ENCODE measurements at places on chromosomes 2 and 18.

DNA sequence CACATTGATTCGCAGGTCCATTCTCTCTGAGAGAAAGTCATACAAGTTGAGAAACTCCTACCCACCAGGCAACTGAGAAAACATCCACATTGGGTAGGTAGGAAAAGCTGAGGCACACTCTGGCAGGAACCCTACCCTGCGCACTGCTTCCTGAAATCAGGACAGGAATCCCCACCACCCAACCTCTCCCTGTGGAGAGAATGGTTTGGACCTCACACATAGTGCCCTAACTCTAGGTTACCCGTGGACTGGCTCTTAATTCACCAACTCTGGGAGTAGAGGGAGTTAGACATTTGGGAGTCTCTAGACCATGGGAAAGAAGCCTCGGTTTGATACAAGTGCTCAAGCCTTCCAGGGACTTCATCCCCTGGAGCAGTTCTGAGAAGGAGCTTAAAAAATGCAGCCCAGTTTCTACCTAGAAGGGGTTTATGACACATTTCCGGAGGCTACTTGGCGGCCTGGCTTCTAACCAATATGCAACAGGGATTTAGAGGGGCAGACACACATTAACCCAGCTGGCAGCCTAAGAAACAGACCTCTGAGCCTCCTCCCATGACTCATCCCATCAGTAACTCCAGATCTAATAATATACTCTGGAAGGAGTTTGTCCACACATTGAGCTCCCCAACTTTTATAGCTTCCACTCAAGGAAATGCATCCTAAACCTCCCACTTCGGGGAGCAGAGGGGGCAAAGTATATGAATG, 136.7 kb downstream of the EML6 start:
- DNase-seq: no peak

DNA sequence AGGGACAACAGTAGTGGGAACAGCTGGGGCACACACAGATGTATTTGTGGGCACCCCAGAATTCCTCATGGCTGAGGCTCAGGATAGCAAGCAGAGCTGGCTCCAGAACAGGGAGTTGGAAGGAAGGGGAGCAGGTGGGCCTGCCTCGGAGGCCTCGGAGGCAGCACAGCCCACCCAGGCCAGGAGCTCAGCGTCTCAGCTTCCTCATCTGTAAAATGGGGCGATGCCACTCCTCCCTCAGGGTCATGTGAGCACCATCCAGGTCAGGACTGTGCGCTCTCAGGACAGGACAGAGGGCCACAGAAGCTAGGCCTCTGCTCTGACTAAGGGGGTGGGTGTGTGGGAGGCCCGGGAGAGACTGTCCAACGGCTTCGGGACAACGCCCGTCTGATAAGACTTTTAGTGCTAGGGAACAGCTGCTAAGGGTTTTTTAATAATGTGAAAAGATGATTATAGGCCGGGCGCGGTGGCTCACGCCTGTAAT, 106.2 kb downstream of the HDAC4 start:
- no peak for DNase-seq

DNA sequence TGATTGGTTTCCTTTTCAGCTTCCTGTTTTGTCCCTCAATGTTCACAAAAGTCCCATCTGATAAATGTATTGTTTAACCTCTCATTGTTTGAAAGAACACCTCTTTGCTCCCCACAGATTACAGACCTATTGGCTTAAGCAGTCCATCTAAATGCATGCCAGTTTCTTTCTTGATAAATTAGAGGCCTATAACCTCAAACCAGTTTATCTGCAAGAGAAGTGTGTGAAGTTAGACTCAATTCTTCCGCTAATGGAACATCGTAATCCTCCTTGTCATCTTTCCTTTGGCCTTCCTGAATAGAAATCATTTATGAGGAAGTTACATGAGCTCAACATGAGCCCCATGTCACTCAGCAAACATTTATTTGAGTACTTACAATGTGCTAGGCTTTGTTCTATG, 74.0 kb downstream of the FRZB start:
- DNase-seq: no peak

- no peak for DNase-seq
Observed at GRCh38 chr2:27721335-27721734, 50.2 kb upstream of the MRPL33 start.

- DNase-seq: no peak
Observed at GRCh38 chr2:237191714-237192081, 106.0 kb downstream of the COPS8 start.

DNA sequence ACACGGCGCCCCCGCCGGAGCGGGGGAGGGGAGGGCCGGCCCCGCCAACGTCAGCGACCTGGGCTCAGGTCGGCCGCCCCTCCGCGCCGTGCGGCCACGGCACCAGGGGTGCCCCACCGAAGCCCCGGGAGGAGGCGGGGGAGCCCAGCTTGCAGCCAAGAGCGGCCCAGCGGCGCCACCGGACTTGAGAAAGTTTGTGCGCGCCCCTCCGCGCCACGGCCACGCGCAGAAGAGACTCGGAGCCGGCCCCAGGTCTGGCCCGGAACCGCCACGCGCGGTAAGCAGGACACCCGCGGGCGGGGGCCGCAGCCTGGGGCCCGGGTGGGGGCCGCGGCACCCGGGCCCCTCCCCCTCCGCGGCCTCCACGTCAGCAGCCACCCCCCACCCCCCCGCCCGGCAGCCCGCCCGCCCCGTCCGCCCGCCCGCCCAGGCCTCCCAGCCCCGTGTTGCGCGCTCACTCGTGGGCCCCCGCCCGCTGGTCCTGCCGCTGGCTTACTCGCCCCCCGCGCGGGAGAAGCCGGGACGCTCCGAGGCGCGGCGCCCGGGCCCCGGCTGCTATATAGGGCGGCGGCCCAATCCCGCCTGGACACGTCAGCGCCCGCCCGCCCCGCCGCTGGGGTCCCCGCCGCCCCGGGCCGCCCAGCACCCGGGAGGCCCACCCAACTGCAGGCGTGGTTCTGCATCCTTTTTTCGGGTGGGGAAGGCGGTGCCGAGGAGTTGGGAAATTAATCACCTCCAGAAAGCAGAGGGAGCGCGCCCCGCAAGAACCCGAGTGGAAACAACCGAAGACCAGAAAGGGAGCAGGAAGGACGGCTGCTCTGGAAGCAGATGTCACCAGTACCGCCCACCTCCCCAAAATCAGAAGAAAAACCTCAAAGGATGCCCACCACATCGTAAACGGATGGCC, 42.9 kb downstream of the HDLBP start:
- peak; percentile 35 for DNase-seq

- DNase-seq: no peak
Observed at GRCh38 chr2:146587291-146587713, 1257.5 kb upstream of the ACVR2A start.

DNA sequence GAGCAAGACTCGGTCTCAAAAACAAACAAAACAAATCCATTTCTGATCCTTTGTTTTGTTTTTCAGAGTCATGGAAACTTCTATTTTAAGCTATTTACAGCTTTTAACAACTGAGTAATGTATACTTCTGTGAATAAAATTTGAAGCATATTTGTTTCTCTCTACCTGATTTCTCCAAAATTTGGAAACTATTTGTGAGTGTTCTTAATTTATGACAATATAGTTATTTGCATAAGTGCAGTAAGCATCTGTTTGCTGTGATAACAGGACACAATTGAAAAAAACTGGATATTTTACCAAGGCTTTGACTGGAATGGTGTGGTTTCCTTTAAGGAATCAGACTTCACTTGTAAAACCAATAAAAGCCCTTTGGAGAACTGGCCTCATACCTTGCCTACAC, 53.3 kb upstream of the GULP1 start:
- DNase-seq: no peak

DNA sequence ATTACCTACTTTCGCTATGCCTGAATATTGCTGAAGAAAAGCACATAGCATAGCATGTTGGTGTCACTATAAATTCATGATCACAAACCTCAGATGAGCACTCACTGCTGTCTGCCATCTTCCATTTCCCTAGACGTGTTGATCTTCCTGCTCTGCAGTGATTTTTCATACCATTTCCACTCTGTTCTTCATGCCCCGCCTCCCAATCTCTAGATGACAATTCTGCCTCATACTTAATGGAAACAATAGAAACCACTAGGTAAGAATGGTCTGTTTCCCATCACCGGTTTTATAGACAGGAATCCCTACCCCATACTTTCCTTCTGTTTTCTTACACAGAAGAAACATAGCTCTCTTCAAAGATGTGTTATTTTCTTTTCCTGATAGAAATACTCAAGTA, 63.8 kb downstream of the PIK3C3 start:
- no peak for DNase-seq

GRCh38 chr18:26574958-26575864, 26.9 kb upstream of the KCTD1 start:
- no peak for DNase-seq

DNA sequence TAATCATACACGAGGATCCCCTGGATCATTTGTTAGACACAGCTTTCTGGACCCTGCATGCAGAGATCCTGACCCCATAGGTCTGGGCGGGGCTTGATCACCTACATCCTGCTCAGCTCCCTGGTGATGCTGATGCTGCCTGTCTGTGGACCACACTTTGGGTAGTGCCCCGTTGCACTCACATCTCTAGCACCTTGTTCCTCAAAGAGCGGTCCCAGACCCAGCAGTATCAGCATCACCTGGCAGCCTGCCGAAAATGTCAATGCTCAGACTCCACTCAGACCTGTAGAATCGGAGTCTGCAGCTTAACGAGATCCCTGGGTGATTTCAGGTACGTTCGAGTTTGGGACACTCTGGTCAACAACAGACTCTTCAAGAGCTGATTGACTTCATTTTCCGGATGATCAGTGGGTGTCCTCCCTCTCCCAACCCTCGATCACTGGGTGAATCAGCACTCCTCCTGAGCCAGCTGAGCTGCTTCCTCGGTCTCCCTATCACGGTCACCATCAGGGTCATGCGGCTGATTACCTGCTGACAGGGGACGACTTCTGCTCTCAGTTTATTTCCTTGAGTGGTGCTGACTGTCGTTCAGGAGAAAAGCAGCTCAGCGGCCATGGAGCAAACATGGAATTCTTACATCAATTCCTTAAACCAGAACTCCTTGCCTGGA, 150.6 kb upstream of the RAB12 start:
- no peak for DNase-seq

- DNase-seq: no peak
Observed at GRCh38 chr18:67068608-67069007, 447.9 kb downstream of the DSEL start.

DNA sequence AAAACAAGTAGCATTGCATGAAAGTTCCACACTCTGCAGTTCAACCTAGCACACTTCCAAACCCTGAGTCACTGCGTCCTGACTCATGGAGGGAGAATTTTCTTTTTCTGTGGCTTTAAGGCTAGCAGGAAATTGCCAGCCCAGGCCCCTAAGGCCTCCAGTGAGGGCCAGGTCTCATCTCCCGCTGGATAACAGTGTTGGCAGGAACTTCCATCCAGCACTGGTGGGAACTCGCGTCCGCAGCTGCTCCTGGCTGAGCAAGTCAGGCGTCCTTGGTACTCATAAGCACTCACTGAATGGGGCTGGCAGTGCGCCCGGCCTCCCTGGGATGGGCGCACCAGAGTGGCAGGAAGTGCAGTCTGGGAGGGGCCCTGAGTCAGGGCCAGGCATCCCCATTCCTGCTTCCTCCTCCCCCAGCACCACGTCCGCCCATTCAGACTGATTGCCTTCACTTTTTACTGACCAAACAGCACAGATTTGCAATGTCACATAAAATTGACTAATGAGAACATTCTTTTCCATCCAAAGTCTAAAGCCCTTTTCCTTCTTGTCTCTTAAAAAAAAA, 14.3 kb downstream of the MALL start:
- DNase-seq: no peak

DNA sequence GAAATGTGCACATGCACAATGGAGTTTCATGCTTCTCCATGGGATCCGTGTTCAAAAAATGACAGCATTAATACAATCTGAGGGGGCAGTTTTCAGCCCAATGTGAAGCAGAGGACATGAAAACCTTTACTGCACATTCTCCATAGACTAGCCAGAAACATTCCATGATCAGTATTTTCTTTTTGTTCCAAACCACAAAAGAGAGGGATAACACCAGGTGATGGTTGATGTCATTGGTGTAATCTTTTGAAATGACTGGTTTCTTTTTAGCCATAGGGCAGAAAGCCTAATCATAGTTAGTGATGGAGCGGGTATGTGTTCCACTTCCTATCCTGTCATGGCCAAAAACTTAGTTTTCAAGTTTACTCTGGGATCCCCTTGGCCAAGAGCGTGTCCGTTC, 1.8 kb upstream of the KYNU start:
- no peak for DNase-seq

GRCh38 chr2:223856584-223856983, 19.2 kb upstream of the AP1S3 start:
- DNase-seq: no peak

- no peak for DNase-seq
Observed at GRCh38 chr2:98736464-98736889, 5.5 kb upstream of the MGAT4A start.

GRCh38 chr2:45606796-45607195, 4.3 kb downstream of the SRBD1 start:
- DNase-seq: no peak

DNA sequence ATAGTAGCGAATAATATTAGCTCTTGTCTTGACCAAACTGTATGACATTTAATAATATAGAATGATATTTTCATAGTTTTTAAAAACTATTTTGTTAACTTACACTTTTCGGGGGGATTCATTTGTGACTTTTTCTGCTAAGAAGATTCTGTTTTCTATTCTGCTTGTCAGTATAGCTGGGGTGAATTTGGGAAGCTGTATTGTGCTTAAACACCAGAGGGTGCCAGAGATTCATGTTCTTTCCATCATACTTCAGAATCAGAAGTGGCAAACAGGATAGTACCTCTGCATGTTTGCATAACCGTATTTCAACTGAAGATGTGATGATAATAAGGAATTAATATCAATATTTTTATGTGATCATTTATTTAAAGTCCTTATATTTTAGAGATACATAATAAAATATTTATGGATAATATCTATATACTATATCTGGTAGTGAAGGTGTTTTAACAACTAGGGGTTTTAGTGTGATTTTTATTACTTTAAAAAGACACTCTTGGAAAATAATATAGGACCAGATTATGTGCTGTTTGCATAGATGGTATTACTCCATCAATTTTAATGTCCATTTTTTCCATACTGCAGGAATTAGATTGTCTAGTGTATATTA, 81.0 kb downstream of the TAF4B start:
- DNase-seq: no peak

DNA sequence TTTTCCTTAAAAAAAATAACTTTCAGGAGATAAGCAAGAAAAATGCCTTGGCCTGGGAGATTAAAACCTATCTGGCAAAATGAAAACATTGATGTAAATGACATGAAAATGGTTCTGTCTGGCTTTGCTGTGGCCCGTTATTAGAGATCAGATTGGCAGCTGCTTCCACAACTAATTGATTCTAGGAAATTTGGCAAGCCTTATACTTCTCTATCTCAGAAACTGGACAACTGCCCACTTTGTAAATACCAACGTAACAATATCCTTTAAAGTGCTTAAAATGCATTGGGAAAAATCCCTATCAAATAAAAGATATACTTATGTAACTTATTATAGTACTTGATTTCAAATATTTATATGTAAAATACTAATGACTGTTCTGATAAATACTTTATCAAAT, 14.2 kb upstream of the SKA1 start:
- DNase-seq: no peak

DNA sequence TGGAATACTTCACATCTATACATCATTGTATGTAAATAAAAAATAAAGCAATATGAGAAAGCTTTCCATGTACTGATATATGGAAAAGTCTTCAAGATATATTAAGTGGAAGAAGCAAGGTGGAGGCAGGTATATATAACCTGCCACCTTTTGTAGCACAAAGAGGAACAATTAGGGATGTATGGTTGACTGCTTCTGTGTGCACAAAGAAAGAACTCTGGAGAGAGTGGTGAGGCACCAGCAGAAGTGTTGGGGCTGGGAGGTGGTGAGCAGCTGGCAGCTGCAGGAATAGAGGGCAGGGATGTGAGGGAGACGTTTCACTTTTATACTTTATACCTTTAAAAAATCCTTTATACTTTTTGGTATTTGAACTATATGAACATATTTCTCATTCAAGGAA, 26.1 kb downstream of the KIF5C start:
- DNase-seq: no peak

Data from stimulated activated CD4-positive, alpha-beta T cell treated with anti-CD3 and anti-CD28 coated beads, Interleukin-12 subunit alpha, Interleukin-12 subunit beta, amount 100 ng/mL, for 24 hours (primary cell).